ENCODE measurements at places on chromosomes 2 and 18.

DNA sequence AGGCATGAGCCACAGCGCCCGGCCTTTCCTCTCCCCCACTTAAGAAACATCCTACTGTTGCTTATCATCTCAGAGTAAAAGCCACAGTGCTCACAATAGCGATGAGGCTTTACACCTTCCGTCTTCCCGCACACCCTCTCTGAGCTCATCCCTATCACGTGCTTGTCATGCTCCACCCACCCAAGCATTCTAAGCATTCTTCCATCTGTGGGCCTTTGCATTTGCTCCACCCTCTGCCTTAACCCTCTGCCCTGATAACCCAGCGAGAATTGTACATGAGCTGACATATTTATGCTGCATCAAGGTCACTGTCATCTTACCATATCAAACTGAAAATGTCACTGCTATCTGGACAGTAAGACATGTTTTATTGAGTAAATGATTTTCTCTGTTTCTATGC is 22.6 kb downstream of the FOXI3 start:
- no peak for DNase-seq

DNA sequence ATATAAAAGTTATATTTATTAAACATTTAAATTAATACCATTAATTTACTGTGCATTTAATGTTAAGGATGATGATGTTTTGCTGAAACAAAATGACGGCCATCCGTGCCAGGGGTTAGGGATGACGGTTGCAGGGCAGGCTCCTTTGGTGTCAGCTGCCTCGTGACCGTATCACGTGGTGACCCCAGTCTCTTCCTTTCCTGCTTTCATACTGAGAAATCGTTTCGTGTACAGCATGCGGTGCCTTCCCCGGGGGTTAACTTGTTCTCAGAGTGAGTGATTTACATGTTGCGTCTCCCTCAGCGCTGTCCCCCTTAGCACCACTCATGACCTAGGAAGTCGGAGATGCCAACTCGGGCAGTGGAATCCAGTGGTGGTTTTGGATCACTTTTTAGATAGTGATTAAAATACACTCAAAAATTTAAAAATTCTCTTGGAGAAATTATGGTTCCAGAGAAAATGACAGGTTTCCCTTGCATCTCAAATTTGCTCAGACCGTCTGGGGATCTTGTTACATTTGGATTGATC is 290.8 kb downstream of the GBX2 start:
- DNase-seq: no peak

GRCh38 chr2:66030553-66030952 is 404.4 kb upstream of the MEIS1 start:
- DNase-seq: no peak

- DNase-seq: no peak
These were observed 153.2 kb upstream of the ETAA1 start for GRCh38 chr2:67243919-67244318.

DNA sequence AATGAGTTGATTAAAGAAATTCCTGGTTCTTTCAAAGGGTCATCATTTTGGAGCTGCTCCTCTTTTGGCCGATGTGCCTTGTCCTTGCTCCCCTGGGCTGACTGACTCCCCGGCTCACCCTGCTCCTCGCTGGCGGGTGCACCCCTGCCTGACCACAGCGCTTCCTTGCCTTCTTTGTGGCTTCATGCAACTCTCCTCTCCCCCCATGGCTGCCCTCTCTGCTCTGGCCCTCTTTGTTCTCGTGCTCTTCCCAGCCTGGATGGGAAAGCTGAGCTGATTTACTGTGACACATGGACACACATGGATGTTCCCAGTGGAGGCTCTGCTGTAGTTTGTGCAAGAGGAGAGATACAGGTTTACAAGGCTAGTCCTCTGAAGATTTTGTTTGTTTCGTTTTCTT is 234.6 kb downstream of the HAUS1 start:
- DNase-seq: no peak

GRCh38 chr2:119174216-119174992 is 15.9 kb upstream of the C1QL2 start:
- peak; percentile 43 for DNase-seq

DNA sequence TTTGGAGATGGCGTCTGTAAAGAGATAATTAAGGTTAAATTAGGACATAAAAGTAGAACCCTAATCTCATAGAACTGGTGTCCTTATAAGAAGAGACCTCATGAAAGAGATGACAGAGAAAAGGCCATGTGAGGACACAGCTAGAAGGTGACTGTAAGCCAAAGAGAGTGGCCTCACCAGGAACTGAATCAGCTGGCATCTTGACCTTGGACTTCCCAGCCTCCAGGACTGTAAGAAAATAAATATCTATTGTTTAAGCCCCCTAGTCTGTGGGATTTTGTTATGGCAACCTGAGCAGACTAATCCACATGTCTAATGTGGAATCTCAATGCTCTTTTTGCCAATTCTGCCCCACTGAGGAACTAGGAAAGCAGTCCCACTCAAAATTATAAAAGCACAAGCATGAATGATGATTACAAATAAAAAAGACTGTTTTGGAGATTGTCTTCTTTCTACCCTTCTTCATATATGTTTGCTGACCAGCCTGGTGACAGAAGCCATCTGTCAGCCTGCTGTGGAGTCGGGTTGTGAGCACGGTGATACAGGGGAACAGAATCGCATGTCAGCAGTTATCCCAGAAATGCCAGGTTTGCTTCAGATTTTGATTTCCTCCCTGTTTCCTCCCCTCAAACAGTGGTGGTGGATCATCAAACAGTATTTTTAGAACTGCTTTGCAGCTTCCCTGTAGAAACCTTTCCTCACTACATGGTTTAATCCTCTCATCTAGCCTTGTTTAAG is 54.2 kb downstream of the INPP4A start:
- DNase-seq: no peak

DNA sequence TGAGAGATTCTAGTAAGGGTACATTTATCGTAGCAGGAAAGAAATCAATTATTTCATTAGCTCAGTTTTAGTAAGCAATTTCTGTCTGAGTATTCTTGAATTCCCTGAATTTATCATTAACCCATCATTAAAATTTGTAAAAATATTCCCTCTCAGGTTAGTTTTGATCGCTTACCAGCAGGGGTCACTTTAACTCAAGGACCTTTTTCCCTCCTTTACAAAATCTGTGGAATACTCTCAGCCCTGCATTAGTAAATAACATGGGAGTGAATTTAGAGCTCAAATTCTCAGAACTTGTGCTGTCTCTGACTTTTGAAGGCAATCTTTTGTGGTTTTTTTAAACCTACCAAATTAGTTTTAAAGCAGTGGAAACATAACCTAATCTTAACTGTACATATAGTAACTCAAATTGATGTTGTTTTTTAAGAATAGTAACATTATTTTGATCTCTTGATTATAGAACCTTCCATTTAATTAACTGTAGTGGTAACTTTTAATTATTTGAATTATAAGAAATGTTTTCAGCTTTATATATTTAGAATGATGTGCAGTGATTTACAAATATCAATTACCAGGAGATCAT is 97.2 kb downstream of the AGPS start:
- DNase-seq: no peak

DNA sequence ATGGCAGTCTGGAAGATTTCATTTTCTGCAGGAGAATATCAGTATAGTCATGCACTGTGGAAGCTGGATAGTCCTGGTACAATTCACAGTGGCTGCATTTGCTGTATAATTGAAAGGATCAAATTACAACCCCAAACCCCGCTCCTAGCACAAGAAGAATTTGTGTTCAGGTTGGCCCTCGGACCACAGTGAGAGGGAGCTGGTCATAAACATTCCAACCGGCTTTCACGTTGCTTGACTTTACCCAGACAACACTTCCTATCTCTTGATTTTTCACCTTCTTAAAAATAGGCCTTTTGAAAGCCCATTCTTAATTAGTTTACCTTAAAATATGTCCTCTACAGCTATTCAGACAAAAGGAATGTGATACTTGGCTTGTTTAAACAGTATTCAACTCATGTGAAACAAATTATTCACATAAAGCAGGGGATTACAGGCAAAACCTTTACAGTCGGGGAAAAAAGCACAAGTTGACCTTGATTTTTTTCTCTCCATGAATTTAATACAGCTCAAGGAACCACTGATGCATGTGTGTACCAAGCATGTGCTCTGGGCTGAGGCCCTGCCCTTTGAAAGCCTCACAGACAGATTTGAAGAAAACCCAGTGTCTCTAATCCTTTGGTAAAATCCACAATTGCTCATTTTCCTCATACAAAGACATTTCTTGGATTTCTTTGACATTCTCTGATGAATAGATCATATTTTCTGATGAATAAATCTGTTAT is 143.0 kb upstream of the SOX11 start:
- no peak for DNase-seq

DNA sequence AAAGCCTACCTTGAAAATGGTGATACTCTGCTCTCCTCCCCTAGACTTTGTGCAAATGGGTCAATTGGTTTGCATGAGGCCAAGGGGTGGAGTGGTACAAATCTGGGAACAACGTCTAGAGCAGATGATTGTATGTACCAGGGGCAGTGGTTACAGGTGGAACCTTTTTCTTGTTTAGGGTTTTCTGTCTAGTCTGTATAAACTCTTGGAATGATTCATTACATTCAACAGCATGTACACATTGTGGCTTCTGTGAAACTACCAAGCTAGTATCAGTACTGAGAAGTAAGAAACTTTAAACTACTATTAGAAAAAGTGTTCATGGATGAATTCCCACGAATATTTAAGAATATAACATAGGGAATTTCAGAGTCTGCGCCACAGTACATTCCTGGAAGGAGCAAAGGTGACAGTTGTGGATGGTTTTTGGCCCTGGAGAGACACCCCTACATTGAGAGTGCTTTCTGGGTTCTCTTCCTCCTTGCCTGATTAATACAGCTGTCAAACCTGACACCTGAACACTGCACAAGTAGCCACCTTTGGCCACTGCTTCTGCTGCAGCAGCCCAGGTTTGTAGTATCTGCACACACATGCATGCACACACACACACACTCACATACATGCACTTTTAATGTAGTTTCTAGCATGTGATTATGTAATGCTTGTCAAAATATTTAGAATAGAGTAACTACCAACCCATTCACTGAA is 30.0 kb downstream of the CFAP221 start:
- DNase-seq: no peak

- DNase-seq: peak; percentile 34
These were observed 15.7 kb upstream of the TTC39C start for GRCh38 chr18:23998820-23999219.

GRCh38 chr2:237403024-237403882 is 10.7 kb downstream of the COL6A3 start:
- no peak for DNase-seq

GRCh38 chr2:10405448-10405847 is 42.7 kb downstream of the ODC1 start:
- DNase-seq: peak; percentile 90

- no peak for DNase-seq
These were observed 8.5 kb downstream of the IRS1 start for GRCh38 chr2:226791056-226791486.

GRCh38 chr18:58501066-58501896 is 127.6 kb downstream of the ALPK2 start:
- no peak for DNase-seq

GRCh38 chr2:140472676-140473075 is 1658.1 kb downstream of the LRP1B start:
- DNase-seq: no peak

GRCh38 chr2:106866641-106867040 is 19.3 kb downstream of the ST6GAL2 start:
- DNase-seq: no peak

- DNase-seq: no peak
These were observed 116.4 kb upstream of the CAPN13 start for GRCh38 chr2:30923623-30924022.

- no peak for DNase-seq
These were observed 12.7 kb upstream of the ARID5A start for GRCh38 chr2:96523659-96524481.

DNA sequence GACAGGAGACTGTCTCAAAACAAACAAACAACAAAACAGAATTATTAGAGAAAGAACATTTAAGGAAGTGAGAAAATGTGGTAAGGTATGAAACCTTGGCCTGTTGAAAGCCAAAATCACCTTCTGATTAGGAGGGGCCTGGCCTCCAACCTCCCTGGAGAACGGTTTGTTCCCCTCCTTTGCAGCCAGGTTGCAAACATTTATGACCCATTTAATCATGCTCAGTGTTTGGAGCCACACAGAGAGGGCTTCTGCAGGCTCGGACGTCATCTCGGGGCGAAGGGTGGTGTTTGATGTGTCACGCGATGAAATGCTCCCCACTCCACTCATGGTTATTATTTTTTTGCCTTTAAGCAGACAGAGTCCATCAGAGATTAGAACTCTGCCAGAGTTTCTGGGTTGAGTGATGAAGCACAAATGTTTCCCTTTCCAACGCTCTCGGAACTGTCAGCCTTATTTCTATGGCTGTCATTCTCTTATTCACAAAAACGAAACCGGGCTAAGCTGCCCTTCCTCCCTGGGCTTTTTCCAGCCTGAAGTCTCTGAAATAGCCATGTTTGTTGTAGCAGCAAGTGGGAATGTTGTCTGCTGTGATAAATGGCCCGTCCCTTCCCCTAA is 33.6 kb upstream of the ROCK2 start:
- DNase-seq: no peak

- no peak for DNase-seq
These were observed 123.6 kb downstream of the EIPR1 start for GRCh38 chr2:3253913-3254441.

GRCh38 chr2:176242276-176242675 is 27.0 kb upstream of the MTX2 start:
- no peak for DNase-seq

DNA sequence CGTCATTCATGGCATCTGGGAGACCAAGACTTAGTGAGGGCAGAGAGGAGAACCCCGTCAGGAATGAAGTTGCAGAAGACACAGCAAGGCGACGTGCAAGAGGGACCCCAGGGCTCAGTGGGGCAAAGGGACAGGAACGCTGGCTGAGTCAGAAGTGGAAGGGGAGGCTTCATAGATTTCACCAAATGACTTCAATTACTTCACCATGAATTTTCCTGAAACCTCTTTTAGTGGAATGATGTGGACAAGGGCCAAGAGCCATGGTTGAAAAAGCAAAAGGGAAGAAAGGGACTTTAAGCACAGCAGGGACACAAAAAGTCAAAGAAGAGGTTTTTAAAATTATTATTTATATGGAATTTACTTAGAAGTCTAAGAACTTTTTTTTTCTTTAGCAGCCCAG is 141.6 kb upstream of the PID1 start:
- DNase-seq: no peak

DNA sequence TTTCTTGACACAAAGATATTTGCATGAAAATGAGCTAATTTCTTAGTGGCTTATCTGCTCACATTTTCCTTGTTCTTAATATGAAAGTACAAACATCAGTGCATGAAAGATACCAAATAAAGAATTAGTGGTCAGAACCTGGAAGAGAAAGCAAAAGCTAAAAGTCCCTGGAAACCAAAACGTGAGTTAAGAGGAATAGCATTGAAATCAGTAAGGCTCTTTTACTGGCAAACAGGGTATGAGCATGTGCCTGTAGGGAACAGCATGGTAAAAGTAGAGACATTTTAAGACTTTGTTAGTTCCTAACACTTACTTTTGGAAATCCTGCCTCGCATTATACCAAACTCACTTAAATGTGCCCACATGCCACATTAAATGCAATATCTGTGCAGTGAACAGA is 31.9 kb upstream of the CWC22 start:
- DNase-seq: no peak

DNA sequence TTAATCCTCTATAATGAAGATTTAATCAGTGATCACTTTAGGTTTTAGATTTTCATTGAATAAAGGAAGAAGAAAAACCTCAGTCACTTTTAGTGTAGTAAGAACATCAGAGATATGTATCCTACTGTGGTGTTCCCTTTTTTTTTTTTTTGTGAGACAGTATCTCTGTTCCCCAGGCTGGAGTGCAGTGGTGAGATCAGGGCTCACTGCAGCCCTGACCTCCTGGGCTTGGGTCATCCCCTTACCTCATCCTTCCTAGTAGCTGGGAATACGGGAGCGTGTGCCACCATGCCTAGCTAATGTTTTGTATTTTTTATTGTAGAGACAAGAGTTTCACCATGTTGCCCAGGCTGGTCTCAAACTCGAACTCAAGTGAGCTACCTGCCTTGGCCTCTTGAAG is 5.1 kb downstream of the SLC39A10 start:
- no peak for DNase-seq

Data from PC-9 (cell line).